Left lung (tissue), 14 donors: ENCODE measurements at places on chromosomes 4 and X. TPM values are rescaled to one million over a fixed set of nuclear protein-coding genes. Genes with fewer than 3 reads are reported as not detected.
A peak's percentile ranks its signal among the peaks of the same experiment; 100 is the strongest.

DNA sequence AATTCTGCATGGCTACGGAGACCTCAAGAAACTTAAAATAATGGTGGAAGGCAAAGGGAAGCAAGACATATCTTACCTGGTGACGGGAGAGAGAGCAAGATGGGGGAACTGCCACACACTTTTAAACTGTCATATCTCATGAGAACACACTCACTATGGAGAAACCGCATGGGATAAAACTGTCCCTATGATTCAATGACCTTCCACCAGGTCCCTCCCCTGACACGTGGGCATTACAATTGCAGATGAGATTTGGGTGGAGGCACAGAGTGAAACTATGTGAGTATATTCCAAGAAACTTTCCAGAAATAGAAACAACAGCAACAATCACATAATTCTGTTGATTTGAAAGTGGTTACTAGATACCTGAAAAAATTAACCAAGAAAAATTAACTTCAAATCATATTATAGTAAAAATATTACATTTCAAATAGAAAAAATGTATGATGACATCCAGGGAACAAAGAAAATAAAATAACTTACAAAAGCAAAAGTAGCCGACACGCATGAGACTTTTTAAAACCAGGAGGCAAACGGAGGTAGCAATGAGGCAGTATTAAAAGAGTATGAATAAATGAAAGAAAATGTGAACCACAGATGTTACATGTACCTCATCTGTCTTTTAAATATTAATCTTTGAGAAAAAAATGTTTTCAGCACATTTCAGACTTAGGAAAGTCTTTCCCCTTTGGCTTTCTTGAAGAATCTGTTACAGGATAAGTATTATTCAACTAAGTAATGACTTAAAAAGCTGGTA lies 879.5 kb downstream of the TECRL start:
- H3K27me3 ChIP-seq = no peaks in the 10 kb centered on the region
- H3K36me3 ChIP-seq = no peaks in the 10 kb centered on the region
- H3K4me1 ChIP-seq = no peaks in the 10 kb centered on the region
- DNase-seq = no peak
- no peak overlapping the region for H3K27ac ChIP-seq

GRCh38 chr4:1172971-1173757 lies 781 bp upstream of the SPON2 start:
- peak overlapping the region; percentile 45 for H3K27ac ChIP-seq
- no peaks in the 10 kb centered on the region for H3K36me3 ChIP-seq
- DNase-seq = peak; percentile 67
- H3K4me3 ChIP-seq = no peak overlapping the region

Gene MAD2L1
- 6.0 TPM for total RNA-seq

Gene LANCL3
- total RNA-seq = 0.76 TPM

Gene SLC6A8
- total RNA-seq = 10.5 TPM
